ENCODE measurements at places on chromosomes 1 and 21.

DNA sequence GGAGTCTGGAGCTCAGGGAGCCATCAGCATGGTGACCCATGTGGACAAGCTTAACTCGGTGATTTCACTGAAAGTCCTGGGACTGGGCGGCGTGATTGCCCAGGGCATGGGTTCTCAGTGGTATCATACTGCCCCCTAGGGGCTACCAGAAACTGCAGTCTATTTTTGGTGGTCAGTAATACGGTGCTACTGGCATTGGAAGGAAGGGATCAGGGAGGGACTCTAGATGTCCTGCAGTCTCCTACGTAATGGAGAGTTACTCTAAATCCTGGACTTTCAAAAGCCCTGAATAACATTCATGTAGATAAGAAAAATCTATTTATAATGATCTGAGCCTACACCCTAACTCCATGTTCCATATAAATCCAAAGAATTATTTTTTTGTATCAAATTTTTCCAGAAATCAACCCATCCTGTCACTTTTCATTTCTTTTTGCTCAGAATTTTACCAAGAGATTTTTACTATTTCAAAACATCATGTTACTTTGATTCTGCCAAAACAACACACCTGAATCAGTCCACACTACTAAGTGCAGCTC, 37.3 kb downstream of the PABPC4 start:
- peak; percentile 62 for DNase-seq

DNA sequence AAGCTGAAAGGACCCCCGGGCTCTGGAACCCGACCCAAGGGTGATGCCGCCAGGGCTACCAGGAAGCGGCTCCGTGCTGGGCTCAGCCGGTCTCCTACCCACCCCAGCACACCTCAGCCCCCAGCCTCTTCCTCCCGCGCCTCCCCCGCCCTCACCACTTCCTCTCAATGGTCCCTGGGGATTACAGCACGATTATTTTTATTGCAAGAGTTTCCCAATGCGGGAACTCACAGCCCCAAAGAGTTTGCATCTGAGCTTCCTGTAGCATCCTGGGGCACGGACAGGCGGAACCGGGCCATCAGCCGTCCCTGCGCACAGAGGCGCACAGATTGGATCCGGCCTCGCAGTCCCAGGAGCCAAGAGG, 8.7 kb upstream of the SLX9 start:
- DNase-seq, result peak; percentile 49

DNA sequence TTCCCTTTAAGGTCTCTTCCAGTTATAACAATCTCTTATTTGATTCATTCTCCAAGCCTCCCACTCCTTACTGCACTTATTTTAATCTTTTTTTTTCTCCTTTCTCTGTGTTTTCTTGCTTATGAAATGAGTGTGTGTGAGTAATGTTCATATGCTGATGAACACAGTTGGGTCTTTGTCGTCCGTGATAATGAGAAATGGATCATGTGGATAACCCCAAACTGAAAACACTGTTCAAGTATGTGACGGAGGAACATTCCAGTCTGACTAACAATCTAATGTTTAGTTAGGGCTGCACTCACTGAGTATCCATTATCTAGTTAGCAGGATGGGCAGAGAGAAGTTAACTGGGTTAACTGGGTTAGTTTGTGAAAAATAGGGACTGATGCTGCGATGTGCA, 253.1 kb upstream of the DUSP10 start:
- DNase-seq, result no peak

- no peak for DNase-seq
These were observed 47.6 kb downstream of the ACP6 start for GRCh38 chr1:147622731-147623130.

- no peak for DNase-seq
These were observed 2119.0 kb downstream of the MRPL39 start for GRCh38 chr21:23488245-23488644.

GRCh38 chr1:214220891-214221290, 60.1 kb upstream of the SMYD2 start:
- no peak for DNase-seq

DNA sequence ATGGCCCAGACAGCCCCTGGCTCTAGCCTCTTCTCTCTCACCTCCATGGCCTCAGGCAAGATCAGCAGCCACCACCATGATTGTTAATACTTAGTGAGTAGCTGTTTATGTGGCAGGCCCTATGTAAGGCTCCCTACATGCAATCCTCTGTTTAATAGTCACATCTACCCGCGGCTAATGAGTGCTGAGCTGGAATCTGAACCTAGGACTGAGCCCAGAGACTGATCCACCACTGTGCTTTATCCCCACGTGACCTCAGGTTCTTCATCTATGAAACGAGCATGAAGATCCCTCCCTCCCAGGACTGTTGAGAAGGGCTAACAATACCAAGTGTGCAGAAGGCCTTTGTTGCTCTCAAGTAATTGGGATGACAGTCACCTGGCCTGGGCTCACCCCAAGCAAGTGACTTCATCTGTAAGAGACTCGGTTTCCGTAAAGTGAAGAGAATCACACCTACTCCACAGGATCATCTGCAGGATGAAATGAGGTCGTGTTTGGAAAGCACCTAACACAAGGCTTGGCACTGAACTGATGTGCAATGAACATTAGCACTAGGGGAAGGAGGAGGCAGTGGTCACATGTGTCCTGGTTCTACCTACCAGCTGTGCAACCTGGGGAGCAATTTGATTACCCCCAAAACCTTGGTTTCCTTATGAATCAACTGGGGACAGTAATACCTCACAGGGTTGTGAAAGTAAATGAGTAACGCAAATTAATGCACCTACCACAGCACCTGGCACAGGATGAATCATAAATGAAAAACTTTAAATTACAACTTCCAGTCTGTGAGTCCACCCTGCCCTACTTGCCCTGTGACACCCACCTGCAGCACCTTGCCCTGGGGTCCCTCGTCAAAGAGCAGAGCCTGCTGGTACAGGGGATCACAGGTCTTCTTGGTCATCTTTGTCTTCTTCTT, 37.2 kb downstream of the RIMS3 start:
- no peak for DNase-seq

DNA sequence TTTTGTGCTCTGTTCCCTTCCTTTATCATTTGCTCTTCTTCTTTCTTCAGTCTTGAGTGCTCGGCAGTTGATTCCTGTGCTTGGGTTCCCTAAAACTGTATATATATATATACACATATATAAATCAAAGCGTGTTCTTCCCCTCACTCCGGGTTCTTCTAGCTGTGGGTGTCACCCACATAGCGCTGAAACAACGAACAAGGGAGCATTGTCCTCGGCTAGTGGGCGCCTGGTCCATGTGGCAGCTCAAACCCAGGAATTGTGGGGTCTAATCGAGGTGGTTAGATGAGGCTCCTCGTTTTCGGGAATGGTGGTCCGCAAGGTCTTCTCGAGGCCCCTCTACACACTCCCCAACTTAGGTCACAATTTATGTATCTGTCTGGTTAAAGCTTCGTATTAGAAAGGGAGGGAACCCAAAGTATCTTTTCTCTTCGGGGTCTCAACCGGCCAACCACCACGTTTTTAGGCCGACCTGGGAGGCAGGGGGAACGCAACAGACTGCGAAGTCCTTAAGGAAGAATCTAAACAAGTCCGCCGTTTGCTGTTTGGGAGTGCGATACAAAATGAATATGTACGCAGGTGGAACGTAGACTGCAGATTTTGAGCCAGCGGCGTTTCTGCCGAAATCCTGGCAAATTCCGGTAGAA, 504 bp upstream of the SDHC start:
- DNase-seq, result no peak

DNA sequence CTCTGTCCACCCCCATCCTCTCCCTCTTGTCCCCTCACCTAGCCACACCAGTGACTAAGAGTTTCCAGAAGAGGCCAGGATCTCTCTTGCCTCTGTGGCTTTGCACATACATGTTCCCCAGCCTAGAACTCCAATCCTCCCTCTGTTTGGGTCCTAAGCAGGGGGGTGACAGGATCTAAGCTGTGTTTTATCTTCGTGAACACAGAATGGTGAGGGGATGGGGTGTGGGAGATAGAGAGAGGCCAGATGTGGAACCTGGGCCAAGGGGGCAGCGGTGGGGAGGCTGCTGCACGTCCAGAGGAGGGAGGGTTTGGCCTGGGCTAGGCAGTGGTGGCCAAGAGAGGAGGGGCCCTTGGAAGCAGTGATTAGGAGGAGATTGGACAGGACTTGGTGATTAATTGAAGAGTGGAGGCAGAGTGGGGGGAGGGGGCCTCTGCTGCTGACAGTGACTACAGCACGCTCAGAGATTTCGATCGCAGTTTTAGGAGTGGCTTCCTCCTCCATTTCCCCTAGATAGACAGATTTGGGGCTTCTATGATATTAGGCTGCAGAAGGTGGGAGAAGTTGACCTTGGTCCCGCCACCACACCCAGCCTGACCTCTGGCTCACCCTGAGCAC, 17.1 kb upstream of the ADGRB2 start:
- peak; percentile 59 for DNase-seq

Measured in muscle of back (tissue), 13 donors.